ENCODE measurements at places on chromosomes 11 and 22.

- no peak for DNase-seq
These were observed 255.2 kb downstream of the MN1 start for GRCh38 chr22:27546157-27546935.

GRCh38 chr22:38415561-38416321 lies 39.3 kb downstream of the KCNJ4 start:
- DNase-seq, result no peak

DNA sequence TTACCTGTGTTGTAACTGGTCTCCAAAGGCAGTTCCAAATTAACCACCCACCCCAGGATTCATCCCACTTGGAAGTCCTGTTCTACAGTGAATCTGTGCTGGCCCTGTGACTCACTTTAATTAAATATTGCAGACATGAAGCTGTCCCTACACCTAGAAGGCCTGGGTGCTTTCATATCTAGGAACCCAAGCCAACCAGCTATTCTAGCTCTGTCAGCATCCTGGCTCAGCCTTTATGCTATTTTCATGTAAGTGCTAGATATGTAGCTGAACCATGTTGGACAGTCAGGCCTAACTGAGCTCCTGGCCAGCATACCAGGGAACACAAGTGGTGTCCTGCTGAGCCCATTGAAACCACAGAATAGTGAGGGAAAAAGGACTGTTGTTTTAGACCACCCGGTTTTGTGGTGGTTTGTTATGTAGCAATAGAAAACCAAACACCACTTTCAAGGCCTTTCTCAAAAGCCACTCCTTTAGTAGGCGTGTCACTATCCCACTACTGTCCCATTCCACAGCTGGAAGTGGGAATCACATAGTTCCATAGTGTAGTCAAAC lies 30.3 kb downstream of the CNTF start:
- no peak for DNase-seq

DNA sequence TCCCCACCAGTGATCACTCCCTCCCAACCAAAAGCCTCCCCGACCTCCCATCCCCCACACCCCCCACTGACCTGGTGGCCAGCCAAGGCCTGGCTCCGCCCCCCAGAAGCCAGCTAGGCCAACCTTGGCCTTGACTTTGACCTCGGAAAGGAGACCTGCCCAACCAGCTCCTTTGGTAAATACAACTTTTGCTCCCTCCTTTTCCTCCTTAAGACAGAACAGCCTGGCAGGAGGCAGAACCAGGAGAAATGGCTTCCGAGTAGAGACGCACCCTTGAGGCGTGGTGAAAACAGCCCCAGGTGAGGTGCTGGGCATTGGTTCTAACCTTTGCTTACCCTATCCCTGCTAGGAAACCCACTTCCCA lies 27.0 kb downstream of the PLEKHA7 start:
- DNase-seq, result no peak

DNA sequence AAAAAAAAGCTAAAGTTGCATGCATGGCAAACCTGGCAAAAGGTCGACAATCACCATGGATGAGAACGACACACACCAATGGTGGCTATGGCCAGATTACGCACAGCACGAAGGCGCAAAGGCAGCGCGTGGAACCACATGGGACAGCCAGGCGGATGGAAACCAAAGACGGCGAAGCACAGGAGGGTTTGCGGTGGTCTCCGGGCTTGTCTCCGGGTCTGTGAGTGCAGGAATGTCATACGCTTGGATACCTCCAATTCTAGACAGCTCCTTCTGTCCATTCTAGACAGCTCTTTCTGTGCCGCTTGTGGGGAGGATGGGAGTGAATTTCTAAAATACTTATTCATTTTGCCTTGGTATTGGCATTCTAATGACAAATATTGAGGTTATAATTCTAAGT lies 685.4 kb downstream of the BRD1 start:
- DNase-seq, result no peak

DNA sequence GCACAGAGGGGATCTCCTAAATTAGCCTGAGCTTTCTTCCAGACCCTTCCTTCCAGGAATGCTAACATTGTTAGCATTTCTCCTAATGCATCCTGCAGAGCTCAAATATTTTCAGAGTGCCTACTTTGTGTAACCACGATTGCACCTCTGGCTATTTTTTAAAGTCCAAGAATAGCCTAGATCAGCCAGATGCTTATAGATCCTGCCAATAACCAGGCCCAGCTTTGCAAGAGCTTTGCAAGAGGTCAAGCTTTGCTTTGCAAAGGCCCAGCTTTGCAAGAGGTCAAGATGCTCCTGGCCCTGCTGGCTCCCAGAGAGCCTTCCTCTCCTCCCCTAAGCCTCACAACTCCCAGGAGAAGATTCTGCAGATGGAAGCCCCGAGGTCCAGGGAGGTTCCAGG lies 491.9 kb downstream of the MN1 start:
- no peak for DNase-seq

DNA sequence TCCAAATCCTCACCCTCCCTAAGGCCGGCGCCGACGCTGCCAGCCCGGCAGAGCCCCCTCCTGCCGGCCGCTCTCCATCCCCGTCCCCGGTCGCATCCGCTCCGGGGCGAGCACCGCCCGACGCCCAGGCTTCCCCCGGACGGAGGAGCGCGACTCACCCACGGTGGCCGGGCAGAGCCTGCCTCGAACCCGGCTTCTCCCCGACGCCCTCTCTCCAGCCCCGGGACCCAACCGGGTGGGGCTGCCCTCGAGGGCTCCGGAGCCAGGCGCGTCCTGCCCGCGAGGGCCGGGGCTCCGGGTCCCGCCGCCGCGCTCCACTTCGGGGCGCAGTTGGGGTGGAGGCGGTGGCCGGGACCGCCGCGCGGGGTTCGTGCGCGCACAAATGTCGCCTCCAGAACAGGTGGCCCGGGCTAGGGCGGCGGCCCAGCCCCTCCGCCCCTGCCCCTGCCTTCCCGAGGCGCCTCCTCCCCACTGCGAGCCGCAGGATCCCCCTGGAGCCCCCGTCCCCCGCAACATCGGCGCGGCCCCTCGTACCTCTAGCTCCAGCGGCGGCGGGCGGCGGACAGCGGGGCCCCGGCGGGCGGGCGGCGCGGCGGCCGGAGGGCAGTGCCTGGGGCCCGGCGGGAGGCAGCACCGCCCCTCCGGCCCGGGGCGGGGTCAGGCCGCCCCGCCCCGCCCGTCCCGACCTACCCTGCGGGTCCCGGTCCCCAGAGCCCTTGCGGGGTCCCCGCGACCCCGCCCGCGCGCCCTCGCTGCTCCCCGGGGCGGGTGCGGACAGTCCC lies at the start of gene A4GALT:
Gene A4GALT (minus strand): TSS at position 608 of the 782 bp plus-strand sequence. CDS start 26,919 bp downstream, outside the sequence.
- DNase-seq, result no peak

GRCh38 chr11:396511-396947 lies 2.5 kb downstream of the PKP3 start:
- DNase-seq, result no peak

DNA sequence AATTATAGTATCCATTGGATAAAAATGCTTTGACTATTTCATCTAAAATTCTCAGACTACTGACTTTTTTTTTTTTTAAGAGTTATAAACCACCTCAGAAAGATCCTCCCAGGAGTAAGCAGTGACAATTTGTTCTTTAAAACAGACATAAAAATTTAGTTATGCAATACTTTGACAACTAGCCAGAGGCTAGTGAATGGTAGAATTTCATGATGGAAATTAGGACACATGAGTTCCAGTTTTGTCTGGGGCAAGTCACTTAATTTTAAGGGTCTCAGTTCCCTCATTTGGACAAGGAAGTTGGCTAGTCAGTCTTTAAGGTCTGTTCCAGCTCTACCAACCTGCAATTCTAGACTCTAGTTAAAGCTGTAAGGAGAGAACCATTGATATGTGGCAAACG lies 2.9 kb downstream of the IL18 start:
- DNase-seq, result no peak

GRCh38 chr11:126459691-126460281 lies 104.3 kb downstream of the ST3GAL4 start:
- DNase-seq, result no peak

GRCh38 chr11:62601372-62602140 lies at the start of gene MTA2:
TSS of gene MTA2 (minus strand) at chr11:62601865. CDS start at chr11:62601450, 415 bp downstream.
- DNase-seq, result peak; percentile 95

- DNase-seq, result no peak
These were observed 24.8 kb downstream of the ADAMTS15 start for GRCh38 chr11:130473056-130473794.

DNA sequence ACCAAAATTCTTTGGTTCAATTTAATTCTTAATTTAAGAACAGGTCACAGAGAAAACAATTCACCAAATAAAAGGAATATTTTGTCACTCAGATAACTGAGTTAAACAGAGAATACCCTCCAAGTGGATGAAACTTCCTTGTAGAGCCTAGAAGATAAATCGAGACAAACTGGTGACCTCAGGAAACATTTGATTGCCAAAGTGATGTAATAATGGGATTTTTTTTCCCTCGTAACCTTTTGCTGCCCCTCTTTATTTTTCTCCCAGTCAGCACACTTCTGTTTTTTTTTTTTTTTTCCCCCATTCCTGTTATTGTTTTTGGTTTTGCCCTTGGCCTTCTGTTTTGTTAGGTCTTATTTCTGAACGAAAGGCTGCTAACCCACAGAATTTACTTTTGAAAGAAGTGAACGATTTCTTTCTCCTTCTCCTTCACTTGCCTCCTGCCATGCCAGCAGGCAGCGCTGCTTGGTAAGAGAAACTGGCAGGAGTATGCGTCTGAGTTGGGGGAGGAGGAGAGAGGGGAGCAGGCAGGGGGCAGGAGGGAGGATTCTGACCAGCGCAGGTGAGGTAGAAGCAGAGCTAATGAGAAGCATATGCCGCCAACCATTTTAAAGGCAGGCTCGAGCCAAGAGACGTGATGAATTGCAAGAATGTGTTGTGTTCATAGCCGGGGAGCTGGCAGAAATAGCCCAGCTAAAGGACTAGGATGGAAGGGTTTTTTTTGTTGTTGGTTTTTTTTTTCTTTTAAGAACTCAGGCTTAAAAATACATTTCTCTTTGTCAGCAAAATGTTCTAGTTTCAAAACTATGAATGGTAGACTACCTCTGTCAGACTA lies 121.9 kb upstream of the MTMR2 start:
- no peak for DNase-seq

DNA sequence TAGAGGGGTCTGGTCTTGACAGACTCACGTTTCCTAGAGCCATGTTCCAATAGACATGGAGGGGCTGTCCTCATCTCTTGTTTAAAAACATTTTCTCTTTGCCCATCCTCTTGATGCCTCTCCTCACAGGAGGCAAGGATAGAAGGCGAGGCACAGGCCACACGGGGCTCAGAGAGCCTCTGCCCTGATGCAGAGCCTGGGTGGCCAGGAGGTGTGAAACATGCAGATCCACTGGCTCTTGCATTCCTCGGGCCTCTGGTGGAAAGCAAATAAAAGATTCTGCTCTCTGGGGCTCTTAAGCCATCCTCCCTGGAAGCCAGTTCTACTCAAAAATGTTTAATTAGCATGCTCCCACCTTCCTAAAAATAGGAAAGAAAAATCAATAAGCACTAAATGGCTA lies 43.6 kb upstream of the NTM start:
- DNase-seq, result no peak

DNA sequence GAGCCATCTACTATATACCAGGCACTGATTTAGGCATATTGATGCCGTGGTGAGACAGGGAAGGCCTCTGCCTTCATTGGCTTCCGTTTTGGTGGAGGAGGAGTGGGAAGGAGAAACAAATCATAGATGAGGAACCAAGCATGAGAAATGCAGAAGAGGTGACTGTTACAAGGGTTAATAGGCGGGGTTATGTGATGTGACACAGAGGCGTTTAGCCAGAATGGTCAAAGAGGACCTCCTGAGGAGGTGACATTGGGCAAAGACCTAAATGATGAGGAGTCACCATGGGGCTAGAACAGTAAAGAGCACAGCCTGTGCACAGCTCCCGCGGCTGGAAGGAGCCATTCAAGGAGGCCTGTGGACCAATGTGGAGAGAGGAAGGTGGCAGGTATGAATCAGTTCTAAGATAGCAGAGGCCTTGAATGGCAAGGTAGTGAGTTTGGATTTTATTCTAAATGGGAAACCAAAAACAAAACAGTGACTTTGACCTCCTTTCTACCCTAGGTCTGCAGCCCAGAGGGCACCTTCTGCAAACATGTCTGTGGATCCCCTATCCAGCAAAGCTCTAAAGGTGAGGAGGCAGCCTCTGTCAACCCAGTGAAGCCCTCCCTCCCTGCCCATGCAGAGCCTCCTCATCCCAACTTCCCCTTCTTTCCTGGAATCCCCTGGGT lies 11.7 kb downstream of the MAFF start:
- no peak for DNase-seq
